NCI-H1694 (cell line): ENCODE measurements at places on chromosomes 4 and X.

DNA sequence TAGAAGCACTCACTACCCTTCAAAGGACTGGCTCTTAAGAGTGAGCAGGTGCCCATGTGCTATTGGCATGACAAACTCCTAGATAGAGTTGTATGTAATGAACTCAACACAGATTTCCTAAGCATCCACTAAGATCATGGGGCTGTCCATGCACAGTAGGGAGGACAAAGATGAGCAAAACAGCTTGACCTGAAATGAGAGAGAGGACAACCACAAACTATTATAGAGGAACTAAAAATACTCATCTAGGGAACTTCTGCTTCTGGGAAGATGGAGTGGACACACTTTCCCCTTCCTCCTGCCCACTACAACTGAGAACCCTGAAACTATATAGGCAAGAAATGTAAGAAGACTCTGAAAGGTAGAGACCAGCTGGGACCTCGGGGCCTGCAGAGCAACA, 20.8 kb upstream of the TMEM128 start:
- DNase-seq: no peak

- no peak for DNase-seq
Observed at GRCh38 chrX:136711147-136711546, 63.2 kb downstream of the CD40LG start.

DNA sequence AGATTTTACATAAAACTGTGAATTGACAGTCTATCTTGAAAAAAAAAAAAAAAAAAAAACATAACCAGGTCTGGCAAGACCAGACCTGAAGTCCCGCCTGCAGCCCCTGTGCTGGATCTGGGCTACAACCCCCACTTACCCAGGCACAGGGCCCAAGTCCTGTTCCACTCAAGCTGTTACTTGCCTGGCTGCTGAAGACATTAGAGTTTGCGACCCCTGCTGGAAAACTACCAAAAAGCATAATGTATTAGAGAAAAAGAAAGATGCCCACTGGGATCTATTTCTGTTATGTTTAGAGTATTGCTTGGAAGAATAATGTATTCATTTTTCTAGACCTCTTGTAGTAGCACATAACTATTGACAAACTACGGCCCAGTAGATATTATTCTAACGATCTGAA, 4.7 kb downstream of the HS3ST1 start:
- peak; percentile 74 for DNase-seq

DNA sequence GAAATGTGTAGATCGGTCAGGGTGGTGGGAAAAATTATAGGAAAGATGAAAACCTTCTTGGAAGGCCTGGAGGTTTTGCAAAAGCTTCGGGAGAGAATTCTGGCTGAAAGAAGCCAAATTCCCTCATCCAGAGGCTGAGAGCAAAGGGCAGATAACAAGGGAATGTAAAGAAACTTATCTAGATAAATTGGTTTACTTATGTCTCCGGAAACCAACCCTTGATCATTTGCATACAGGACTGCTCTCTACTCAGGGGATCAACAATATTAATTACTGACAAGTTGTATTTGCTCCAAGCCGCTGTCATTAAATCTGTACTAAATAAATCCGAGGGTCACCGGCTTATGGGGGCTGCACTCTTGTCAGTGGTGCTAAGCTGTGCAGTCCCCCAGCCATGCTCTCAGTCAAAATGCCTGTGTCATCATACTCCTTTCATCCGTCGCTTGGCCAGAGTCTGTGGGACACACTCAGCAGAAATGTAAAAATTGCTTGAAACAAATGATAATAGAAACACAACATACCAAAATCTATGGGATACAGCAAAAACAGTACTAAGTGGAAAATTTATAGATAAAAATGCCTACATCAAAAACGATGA, 715.7 kb downstream of the KCTD8 start:
- no peak for DNase-seq

- no peak for DNase-seq
Observed at GRCh38 chr4:21420166-21420565, 528.4 kb downstream of the KCNIP4 start.

DNA sequence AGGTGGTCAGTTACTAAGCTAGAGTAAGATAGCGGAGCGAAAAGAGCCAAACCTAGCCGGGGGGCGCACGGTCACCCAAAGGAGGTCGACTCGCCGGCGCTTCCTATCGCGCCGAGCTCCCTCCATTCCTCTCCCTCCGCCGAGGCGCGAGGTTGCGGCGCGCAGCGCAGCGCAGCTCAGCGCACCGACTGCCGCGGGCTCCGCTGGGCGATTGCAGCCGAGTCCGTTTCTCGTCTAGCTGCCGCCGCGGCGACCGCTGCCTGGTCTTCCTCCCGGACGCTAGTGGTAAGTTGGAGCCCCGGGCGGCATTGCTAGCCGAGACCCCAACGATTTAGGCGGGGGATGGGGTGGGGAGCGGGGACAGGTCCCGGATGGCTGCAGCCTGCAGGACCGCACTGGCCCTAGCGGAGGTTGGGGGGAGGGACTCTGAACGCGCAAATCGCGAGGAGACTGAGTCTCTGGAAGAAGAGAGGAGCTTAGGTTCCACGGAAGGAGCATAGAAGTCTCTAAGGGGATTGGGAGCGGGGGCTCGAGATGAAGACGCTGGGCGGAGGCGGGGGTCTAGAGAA, 573 bp downstream of the HTR2C start:
- DNase-seq: no peak

- no peak for DNase-seq
Observed at GRCh38 chr4:7777871-7778509, 161.7 kb downstream of the AFAP1 start.

- DNase-seq: no peak
Observed at GRCh38 chr4:55801498-55801897, 18.1 kb upstream of the EXOC1L start.

DNA sequence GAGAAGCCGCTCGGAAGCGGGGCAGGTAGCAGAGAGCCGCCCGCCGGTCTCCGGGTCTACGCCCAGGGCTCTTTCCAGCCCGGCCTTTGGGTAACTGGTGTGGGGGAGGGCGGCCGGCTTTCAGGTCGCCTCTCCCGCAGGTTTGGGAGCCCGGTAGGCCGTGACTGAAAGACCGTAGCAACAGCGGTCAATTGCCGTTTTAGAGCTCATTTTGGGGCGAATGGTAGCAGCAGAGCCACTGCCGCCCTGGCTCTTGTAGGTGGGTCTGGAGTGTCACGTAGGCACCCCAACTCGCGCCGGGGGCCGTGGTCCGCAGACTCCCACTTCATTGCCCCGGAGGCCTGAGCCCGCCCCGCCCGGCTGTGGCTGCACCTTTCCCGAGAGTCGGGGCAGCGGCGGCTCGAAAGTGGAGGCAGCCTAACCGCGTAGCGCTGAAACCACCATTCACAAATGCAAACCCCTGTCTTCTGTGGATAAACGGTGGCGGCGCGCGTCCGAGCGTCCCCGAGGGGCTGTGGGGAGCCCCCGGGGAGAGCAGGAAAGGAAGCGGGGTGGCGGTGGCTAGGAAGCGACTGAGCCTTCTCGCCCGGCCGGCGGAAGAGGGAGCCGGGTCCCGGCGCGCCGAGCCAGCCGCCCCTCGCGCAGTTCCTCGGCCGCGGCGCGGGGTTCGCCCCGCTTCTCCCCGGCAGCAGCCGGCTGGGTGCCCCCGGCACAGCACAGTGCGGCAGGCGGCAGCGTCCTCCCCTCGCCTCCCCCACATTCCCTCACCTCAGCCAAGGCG, 2185.1 kb upstream of the TENM3 start:
- no peak for DNase-seq

- no peak for DNase-seq
Observed at GRCh38 chrX:118189000-118189399, 72.4 kb upstream of the KLHL13 start.

DNA sequence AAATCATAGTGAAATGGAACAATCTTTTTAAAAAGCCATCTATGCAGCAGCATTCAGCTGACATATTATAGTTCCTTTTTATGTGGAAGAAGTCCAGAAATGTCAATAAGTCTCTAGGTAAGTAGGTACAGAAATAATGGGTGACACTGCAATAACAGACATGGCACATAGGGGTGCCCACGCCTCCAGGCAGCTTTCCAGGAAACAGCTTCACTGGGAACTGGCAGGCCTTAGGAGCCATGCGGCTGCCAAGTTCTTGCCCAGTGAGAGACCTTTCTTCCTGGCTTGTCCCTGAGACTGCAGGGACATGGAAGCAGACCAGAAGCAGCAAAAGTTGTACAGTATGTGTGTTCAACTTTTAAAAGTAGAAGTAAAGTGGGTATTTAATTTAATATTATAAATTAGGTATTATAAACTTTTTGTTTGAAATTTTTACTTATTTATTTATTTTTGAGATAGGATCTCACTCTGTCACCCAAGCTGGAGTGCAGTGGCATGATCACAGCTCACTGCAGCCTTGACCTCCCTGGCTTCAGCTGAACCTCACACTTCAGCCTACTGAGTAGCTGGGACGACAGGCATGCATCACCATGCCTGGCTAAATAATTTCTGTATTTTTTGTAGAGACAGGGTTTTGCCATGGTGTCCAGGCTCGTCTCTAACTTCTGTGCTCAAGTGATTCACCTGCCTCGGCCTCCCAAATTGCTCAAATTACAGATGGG, 12.1 kb upstream of the ETNPPL start:
- no peak for DNase-seq

DNA sequence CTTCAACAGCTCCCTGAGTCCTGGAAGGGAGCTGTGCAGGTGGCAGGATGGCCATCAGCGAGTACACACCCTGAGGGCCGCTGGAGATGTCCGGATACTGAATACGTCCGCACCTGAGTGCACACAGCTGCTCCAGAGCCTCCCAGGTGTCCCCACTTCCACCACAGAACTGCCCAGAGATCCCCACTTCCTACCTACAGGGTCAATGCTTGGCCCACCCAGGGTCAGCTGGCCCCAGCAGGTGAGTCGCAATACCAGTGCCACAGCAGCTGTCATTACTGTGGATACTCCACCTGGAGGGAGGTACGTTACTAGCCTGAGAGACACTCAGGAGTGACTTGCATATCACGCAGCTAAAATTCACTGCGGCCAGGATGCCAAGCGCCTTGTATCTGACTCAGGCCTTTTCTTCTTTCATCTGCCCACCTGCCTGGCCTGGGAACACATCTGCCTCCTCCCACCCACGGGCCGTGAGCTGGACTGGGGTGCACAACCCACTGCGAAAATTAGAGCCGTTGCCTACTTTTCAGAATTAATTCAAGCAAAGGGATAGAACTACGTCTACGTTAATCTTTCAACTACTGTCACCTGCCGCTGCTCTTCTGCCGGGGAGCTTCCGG, 9.4 kb downstream of the C4orf50 start:
- DNase-seq: no peak

DNA sequence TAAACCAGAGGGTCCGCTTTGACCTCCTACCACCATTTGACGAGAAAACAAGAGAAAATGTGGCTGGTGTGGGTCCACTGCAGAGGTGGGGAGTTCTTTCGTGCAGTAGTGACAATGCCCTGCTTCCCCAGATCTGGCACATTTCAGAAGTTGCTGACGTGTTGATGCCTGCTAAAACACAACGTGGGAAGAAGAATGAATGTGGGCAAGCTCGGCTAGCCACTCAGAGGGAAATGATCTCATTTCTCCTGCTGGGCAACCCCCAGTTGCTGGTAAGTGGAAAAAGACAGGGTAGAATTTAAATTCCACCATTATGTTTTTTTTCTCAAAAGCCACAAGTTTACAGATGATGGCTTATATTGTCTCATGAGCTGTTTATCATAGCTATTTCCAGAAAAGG, 77.9 kb downstream of the LUZP4 start:
- no peak for DNase-seq

DNA sequence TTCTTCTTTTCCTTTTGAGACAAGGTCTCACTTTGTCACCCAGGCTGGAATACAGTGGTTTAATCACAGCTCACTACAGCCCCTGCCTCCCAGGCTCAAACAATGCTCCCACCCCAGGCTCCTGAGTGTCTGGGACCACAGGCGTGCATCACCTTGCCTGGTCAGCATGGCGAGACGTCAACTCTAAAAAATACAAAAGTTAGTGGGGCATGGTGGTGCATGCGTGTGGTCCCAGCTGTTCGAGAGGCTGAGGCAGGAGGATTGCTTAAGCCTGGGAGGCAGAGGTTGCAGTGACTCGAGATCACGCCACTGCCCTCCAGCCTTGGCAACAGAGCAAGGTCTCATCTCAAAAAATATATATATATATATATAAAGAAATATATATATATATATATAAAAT, 242.4 kb downstream of the SHOX start:
- DNase-seq: no peak

DNA sequence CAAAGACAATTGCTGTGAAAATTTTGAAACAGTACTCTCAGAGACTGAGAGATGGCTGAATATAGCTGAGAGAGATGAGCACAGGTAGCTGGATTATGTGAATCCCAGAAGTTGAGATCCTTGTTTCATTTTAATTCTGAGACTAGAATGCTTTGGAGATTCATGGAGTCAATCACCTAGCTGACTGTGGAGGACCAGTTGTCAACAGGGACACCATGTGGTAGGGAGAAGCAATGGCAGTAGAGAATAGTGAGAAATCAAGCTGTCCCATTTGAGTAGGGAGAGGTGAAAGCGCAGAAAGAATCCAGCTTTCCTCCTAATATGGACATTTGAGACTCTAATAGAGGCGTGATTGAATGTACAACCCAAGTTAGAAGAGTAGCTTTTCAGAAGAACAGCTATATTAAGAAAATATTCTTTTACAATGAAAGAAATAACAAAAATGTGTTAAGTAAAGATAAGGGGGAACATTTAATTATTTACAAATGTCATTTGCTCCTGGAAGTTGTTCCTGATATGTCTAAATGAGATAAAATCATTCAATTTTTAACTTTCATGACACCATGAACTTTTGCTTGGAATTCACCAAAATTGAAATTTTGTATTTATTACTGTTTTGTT, 30.3 kb upstream of the GLRB start:
- peak; percentile 41 for DNase-seq

DNA sequence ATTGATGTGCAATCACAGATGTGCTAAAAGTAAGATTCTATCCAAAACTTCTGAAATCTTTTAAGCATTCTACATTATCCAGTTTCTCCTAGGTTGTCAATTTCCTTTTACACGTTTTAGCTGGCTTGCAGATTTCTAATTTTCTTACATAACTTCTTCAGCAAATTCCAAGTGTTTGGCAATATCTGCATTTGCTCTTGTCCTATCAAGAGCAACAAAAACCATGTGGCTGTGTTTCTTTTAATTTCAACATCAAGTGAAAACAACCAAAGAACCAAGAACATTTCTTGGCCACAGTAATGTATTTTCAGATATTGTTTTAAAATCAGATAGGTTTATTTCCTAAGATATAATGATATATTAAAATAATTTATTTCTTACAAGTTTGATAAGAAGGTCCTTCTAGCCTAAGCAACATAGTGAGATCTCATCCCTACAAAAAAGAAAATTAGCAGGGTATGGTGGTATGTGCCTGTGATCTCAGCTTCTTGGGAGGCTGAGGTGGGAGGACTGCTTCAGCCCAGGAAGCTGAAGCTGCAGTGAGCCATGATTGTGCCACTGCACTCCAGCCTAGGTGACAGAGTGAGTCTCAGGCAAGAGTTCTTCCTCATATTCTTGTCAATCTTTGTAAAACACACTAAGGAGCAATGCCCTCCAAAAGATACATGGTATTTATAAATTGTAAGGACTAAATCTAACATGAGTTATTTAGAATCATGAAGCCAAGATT, 131.4 kb upstream of the NAP1L5 start:
- no peak for DNase-seq

GRCh38 chrX:125170459-125170858, 149.2 kb upstream of the TEX13C start:
- DNase-seq: no peak

- no peak for DNase-seq
Observed at GRCh38 chr4:79964400-79965211, 108.4 kb downstream of the ANTXR2 start.
